Stimulated activated CD4-positive, alpha-beta T cell treated with anti-CD3 and anti-CD28 coated beads, Interleukin-4, amount 100 ng/mL, for 1 hour (primary cell): ENCODE measurements at places on chromosomes 1 and 21.

GRCh38 chr1:31788825-31789256 lies 24.7 kb upstream of the ADGRB2 start:
- no peak for DNase-seq

GRCh38 chr21:27047283-27047657 lies 80.4 kb upstream of the ADAMTS5 start:
- no peak for DNase-seq

GRCh38 chr1:56330391-56331026 lies 248.9 kb downstream of the PLPP3 start:
- DNase-seq, result no peak

DNA sequence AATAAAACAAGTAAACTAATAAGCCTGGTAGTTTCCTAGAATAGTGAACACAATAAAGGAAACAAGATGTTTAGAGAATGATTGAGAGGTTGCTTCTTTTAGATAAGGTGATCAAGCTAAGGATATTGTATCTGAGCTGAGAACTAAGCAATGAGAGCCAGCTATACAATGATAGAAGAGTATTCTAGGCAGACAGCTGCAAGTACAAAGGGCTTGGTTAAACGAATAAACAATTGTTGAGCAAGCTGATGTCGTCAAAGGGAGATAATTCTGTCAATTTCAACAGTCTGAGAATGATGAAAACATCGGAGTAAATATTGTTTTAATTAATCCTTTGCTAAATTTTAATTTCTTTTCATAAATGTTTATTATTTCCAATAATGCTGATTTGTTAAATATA lies 5.5 kb upstream of the FH start:
- no peak for DNase-seq

GRCh38 chr1:38072858-38073257 lies 26.3 kb upstream of the POU3F1 start:
- DNase-seq, result no peak

GRCh38 chr1:19869929-19870328 lies 12.3 kb upstream of the OTUD3 start:
- DNase-seq, result no peak
